ENCODE measurements at places on chromosomes 11 and 22.

DNA sequence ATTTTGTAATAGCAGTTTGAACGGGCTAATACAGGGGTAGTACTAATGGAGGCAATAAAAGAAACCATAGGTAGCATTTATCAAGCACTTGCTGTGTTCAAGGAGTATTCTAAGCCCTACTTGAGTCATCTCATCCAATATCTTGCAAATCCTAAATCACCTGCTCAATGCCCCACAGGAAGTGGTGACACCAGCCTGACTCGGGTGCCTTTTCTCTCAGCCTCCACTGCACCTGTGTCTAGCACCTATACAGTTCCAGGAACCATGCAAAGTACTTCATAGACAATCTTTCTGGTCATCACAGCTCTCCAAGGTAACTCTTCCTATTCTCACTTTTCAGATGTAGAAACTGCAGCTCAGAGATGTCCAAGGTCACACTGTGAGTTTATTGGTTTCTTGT, 98.0 kb downstream of the PRR5L start:
- no peak for DNase-seq

DNA sequence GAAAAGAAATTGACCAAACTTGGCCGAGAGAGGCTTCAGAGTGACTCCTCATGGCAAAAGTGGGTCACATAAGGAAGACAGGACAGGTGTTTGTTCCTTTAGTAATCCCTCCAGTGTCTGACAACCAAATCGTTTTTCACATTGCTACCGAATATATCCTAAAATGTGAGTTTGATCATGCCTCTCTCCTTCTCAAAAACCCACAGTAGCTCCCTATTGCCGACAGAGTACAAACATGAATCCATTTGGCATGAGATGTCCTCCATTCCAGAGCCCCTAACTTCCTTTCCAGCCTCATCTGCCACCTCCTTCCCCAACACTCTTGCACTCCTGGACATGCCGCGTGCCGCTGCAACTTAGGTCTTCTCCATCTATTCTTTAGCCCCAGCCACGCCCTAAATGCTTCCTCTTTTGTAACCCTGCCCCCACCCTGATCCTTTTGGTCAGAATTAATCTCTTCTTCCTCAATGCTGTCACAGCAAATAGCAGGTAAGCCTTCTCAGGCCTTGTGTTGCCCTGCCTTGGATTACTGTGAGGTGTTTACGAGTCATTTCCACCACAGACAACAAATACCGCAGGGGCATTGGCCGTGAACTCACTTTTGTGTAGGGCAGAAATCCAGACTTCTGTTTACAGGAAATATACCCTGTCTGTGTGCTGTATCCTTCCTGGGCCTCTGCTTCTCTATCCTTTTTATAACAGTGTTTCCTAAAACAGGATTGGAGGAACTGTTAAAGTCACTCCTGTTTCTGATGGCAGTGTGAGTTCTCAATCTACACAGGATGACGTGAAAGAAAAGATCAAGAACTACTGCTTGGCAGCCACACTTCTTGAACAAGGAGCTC, 66.0 kb upstream of the FTH1 start:
- DNase-seq: no peak

- DNase-seq: no peak
Measured at GRCh38 chr11:133787379-133788141, 57.8 kb downstream of the SPATA19 start.

DNA sequence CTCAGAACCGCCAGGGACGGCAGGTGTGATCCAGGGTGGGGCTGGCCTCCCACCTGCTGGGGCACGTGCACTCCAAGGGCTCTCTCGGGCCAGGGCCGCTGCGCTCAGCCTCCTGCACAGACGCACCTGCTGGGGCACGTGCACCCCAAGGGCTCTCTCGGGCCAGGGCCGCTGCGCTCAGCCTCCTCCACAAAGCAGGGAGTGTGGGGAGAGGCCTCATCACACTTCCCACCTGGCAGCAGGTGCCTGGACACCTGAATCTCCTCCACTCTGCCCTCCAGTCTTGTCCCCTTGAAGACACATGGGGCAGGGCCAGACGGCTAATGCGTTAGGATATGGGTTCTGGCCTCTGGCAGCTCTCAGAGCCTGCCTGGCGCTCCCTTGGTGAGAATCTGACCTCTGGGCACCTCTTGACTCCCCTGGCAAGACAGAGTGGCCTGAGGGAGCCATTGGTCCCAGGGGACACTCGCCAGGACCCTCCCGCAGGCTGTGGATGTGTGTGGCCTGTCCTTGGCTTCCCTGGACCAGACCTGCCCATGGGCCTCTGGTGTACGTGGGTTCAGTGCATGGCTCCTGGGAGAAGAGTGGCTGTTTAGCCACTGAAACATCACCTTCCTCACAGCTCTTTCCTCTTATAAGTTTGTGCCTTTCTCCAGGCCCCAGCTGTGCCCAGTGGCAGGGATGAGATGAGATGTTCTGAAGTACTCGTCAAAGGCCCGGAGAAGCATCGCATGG, 73.5 kb downstream of the BRD1 start:
- DNase-seq: no peak

DNA sequence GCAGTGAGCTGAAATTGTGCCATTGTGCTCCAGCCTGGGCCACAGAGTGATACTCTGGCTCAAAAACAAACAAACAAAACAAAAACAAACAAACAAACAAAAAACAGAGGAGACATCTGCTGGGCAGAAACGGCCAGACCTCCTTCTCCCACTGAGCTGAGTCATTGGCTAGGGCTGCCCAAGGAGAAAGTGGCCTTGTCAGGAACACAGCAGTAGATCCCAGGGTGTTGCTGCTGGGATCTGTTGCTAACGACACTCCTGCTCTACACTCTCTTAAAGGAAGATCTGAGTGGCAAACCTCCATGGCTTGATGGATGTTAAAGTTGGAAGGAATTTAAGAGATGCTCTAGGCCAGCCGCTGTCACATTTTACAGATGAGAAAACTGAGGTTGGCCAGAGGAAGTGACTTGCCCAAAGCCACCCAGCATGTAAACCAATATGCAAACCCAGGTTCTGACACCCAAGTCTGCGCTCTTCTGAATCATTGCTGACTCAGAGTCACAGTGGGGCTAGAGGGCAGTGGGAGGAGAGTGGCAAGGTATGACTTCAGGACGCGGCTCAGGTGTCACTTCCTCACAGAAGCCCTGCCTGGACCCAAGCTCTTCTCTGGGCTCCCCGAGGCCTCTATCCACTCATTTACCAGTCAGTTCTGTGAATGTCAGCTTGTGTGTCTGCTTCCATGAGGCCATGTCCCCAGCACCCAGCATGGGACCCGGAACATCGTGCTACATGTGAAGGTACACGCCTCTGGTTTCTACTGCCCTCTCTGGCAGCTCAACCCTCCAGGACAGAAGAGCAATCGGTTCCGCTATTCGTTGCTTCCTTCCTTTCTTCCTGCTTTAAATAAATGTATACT, 11.3 kb upstream of the GDPD5 start:
- DNase-seq: no peak

DNA sequence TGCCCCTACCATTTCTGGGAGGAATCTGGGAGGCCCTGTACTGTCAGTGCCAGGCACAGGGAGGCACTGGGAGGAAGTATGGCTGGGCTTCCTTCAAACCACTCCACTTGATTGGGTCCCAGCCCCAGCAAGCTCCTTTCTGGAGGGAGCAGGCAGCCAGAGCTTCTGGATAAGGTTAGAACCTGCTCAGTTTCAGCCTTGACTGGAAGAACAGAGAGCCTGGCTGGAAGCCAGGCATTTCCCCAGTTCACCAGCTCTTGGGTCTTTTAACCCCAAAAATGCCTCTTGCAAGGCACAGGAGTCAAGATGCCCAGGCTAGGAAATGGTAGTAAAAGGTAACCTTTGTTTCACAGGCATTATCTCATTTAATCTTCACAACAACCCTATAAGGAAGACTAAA, 9.0 kb upstream of the KCTD14 start:
- DNase-seq: no peak

Measured in T-helper 22 cell (primary cell).